ENCODE measurements at places on chromosomes 7 and 10. TPM values are rescaled to one million over a fixed set of nuclear protein-coding genes. Genes with fewer than 3 reads are reported as not detected.

Gene PPP3CB
- total RNA-seq = 12.6 TPM

Gene TBX20
- not detected for total RNA-seq

Gene ITPRID1
- total RNA-seq = not detected

Gene SPDYE1
- total RNA-seq = not detected

Gene ENO4
- total RNA-seq = not detected

Gene OPN4
- total RNA-seq = not detected

Gene CUBN
- 6.1 TPM for total RNA-seq

Gene LIPN
- total RNA-seq = not detected

Gene KIAA1217
- 7.5 TPM for total RNA-seq

Gene NRP1
- total RNA-seq = 178 TPM

Gene SVIL
- total RNA-seq = 98.9 TPM

Gene UPK3BL2
- total RNA-seq = 2.3 TPM

DNA sequence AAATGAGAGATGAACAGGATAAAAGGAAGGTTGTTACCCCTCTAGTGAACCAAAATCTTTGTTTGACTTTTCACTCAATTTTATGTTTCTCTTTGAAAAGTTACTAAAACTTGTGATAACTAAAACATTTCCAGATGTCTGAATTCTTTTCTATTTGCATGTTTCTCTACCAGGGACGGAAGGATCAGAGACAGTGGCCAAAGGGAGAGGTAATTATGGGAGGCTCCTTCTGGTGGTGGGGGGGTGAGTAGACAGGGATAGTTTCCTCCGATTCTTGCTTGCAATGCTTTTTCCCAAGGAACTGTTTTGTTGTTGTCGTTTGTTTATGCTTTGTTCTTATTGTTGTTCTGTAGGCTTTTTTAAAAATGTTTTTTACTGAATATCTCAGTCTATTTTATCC is 374.8 kb downstream of the INHBA start:
- DNase-seq = no peak

- DNase-seq = peak; percentile 30
Observed at GRCh38 chr10:112343056-112343806, 30.7 kb upstream of the ACSL5 start.

DNA sequence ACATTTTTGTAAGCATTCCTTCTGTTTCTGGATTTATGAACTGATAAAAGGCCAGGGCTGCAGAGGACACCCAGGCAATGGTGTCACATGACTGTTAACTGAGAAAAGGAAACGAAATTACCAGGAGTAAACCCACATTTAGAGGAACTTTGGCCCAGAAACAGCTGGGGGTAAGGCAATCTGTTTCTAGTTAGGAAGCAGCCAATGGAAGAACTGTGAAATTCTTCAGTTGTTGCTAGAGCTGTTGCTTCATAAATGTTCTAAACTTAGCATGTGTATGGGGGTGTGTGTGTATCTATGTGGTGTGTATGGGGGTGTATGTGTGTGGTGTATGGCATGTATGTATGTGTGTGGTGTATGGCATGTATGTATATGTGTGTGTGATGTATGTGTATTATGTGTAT is 11.8 kb upstream of the PDCD4 start:
- DNase-seq = no peak

- peak; percentile 73 for DNase-seq
Observed at GRCh38 chr7:123580406-123581161, 21.0 kb upstream of the ASB15 start.

DNA sequence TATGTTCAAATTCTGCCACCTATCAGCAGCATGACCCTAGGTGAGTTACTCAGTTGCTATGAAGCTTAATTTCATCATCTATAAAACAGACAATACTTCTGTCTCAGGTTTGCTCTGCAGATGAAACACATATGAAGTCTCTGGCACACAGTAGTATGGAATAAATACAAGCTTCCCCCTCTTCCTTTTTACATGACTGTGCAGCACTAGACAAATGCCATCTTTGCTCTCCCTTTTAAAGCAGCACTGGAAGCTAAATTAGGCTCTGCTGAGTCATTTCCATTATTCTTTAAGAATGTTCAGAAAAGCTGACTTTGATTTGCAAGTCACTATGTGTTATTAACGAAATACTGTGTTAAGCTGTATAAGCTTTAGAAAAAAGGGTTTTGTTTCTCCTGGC is 40.7 kb upstream of the ANAPC16 start:
- peak; percentile 66 for DNase-seq

DNA sequence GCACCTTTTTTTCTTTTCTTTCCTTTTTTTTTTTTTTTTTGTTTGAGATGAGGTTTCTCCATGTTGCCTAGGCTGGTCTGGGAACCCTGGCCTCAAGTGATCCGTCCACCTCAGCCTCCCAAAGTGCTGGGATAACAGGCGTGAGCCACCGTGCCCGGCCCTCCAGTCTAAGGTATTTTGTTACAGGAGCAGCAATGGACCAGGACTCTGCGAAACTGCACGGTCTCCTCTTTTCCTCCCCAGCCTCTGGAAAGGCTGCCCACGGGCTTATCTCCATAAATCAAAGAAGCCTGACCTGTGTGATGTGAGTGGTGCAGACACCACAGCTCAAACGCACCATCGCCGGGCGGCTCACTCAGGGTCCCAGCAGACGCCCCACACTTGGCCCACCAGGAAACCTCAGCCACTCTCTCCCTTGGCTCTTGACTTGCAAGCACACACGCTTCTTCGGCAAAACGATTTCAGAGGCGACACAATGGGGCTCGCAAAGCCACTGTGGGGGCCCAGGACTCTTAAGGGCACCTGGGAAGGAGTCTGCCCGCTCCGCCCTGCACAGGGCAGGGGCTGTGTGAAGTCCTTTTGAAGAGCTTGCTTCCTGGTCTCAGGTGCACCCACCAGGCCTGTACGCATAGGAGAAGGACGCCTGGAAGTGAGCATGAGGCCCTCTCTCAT is 20.6 kb downstream of the WDR86 start:
- no peak for DNase-seq

- DNase-seq = no peak
Observed at GRCh38 chr7:14821757-14822480, 80.6 kb downstream of the DGKB start.

- DNase-seq = no peak
Observed at GRCh38 chr7:106312099-106312871, 27.5 kb upstream of the NAMPT start.

GRCh38 chr10:102776779-102777456 is 33.2 kb downstream of the WBP1L start:
- DNase-seq = peak; percentile 93

- no peak for DNase-seq
Observed at GRCh38 chr7:13827716-13828115, 161.8 kb downstream of the ETV1 start.

GRCh38 chr10:96309628-96310320 is 5.5 kb downstream of the DNTT start:
- DNase-seq = no peak

- no peak for DNase-seq
Observed at GRCh38 chr7:120260111-120260510, 12.9 kb upstream of the KCND2 start.

DNA sequence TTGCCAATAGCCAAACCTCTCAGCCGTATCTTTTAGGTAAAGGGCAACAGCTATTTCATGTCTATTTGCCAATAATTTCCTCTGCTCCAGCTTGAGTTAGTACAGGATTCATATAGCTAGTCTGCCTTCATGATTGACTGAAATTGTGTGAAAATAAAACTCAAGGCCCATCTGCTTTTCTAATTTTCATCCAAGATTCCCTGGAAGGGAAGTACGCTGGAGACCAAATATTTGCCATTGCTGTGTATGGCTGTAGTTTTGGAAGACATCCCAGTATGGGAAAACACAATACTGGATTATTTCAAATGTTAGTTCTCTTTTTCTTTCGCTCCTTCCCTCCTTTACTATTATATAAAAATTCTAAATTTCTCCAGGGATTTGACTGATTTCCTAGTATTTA is 652.4 kb downstream of the CNTNAP2 start:
- no peak for DNase-seq

DNA sequence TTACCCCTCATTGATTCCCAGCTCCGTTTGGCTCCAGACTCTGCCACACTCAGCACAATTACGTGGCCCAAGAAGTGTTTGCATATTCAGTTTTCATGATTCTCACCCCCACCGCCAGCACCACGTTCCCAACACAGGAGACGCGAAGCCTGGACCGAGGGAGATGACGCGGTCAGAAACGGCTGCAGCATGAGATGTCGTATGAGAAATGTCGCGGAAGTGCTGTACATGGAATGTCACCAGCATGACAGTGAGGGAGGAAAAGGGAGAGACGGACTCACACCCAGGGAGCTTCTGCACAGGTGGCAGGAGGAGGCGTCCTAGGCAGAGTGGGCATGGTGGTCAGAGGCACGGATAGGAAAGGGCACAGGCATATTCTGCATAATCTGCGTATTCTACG is 188.3 kb downstream of the WDR37 start:
- DNase-seq = no peak

DNA sequence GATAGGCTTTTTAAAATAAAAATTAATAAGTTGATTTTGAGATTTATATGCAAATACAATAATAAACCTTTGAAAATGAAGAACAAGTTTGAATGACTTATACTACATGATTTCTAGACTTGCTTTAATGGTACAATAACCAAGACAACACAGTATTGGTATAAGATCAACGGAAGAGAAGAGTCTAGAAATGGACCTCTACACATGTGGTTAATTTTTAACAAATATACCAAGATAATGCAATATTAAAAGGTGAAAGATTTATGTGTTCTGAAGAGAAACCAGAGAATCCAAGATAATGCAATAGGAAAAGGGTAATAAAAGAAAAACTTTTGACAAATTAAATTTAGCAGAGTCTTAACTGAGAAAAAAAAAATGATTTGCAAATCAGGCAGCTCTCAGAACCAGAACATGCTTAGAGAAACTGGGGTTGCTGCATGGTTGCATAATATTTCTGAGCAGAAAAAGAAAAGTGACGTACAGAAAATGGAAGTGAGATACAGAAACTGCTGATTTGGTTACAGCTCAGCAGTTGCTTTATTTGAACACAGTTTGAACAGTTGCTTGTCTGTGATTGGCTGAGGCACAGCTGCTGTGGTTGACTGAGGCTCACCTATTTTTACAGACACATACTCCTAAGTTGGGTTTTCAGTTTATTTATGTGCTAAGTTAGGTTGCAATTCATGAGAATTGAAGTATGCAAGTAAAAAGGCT is 365.9 kb downstream of the CRPPA start:
- DNase-seq = no peak

DNA sequence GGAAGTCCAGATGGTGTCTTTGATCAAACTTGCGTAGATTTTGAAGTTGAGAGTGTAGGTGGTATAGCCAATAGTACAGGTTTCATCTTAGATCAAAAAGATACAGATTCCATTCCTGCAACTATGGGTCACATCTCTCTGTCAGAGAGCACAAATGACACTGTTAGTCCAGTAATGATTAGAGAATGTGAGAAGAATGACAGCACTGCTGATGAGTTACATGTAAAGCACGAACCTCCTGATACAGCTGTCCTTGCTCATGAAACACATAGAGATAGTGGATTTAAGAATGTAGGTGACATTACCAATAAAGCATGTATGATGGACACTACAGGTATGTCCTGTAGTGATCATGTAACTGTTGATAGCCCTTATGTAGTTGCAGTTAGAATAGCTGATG is 59.1 kb downstream of the LOXL4 start:
- no peak for DNase-seq

DNA sequence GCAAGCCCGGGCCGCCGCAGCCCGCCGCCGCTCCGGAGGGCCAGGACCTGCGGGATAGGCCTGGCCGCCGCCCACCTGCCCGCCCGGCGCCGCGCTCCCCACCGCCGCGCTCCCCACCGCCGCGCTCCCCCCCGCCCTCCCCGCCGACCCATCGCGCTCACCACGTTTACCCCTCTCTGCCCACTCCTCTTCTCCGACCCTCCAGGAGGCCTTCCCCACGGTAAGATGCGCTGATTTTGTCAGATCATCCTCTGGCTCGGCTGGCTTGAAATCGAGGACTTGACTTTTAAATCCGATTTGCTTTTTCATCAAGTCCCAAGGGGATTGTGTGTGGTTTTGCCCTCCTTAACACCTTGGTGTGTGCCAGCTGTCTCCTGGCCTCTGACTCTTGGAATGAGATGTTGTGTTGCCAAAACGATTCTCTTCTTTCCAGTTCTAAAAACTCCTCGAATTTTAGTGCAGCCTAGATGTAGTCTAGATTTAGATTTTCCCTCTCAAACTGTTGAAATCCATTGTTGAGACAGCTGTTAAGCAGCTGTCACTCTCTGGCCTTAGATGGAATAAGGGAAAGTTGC is 738 bp downstream of the POM121 start:
- peak; percentile 39 for DNase-seq

GRCh38 chr10:74039561-74040145 is 41.7 kb downstream of the VCL start:
- peak; percentile 48 for DNase-seq

DNA sequence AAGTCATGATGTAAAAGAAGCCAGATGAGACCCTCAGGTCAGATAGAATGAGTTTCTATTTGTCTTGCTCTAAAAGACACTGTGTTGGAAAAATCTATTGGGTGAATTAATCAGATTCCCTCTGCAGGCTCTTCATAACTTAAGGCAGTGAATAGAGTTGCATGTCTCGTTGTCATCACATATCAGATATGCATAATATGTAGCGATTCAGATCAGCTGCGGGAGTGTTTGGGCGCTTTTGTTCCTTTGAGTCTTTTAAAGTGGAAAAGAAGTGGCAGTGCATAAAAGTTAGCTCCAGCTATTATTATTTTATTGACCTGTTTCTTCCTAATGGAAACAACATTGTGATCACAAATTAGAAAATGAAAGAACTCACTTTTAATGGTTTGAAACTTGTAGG is 84.4 kb downstream of the CDK14 start:
- DNase-seq = no peak

DNA sequence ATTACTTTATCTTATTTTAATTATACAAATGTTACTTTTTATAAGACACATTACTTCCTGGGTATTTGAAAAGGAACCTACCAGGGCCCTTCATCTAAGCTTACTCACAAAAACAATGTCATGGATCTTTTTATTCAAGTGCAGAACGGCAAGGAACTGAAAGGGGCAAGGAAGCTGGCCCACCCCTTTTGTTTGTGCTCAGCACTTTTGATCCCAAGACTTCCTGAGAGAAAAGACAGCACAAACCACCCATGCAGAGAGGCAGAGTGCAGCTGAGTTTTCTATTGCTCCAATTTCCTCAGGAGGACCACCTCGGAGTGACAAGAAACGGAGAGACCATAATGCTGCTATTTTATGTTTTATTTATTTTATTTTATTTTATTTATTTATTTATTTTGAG is 232.0 kb upstream of the NRP1 start:
- DNase-seq = no peak

DNA sequence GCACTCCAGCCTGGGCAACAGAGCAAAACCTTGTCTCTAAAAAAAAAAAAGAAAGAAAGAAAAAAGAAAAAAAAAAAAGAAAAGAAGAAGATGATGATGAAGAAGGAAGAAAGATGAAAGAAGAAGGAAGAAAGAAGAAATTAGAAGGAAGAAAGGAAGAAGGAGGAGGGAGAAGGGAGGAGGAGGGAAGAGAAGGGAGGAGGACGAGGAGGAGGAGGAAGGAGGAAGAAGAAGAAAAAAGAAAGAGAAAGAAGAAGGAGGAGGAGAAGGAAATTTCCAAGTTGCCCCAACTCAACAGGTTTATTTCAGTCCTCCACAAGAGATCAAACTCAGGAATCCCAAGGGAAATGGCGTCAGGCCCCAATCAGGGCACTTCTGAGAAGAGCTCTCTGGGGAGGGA is 115.7 kb downstream of the ABLIM1 start:
- DNase-seq = no peak
